Mesothelial cell of epicardium (in vitro differentiated cells): ENCODE measurements at places on chromosomes 16 and 17. TPM values are rescaled to one million over a fixed set of nuclear protein-coding genes. Genes with fewer than 3 reads are reported as not detected.
A peak's percentile ranks its signal among the peaks of the same experiment; 100 is the strongest.

The ZG16B gene
- total RNA-seq = 0.51 to 1.5 TPM (median 0.70 TPM) in 3 replicates

DNA sequence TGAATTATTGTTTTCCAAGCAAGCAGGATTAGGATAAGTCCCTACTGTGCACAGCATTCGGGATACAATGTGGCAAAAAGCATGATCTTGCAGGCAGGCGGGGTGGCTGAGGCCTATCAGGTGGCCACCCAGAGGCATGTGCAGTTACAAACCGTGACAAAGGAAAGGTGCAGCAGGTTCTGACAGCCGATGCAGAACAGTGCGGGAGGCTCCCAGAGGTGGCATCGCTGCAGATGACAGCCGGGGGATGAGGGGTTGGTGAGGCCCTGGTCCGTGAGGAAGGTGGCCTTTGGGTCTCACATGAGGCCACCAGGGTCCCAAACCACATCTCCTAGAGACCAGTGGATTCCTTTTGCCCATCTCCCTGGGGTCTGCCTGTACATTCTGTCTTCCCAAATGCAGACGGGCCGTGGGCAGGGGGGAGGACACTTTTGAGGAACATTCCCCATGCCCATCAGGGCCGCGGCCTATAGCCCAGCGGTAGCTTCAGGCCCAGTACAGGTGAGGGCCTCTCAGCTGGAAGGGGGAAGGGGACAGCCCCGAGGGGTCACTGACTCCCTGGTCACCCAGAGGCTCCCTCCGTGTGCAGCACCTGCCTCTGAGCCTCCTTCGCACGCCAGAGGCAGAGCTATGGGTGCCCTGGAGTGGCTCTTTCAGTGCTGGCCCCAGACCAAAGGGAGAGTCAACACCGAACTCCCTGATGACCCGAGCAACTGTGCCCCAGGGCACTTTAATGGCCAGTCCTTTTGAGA is 85.1 kb downstream of the SOCS1 start:
- H3K27me3 ChIP-seq = peaks cover 2% of the 10 kb centered on the region
- peaks cover 26% of the 10 kb centered on the region for H3K36me3 ChIP-seq

GRCh38 chr17:45410144-45411091 is 22.3 kb downstream of the ARHGAP27 start:
- no peaks in the 10 kb centered on the region for H3K27me3 ChIP-seq
- H3K4me3 ChIP-seq = no peak overlapping the region
- no peak for DNase-seq
- H3K27ac ChIP-seq = no peak overlapping the region
- H3K4me1 ChIP-seq = peaks cover 19% of the 10 kb centered on the region

DNA sequence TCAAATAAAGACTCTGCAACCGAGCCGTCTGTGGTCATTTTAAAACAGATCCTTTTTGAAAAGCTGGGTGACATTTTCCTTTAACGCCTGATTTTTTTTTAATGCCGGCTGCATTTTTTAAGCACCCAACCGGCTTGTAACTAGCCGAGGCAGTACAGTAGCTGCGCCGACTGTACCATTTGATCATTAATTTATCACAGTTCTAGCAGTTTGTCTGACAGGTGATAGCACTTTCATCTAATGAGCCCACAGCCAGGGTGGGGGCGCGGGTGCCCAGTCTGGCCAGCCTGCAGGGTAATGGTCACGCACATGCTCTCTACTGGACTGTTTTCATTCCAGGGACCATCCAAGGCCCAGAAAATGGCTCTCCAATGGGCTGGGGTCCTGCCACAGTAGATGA is 68.8 kb downstream of the IRX5 start:
- H3K36me3 ChIP-seq = no peaks in the 10 kb centered on the region
- H3K4me1 ChIP-seq = peaks cover 2% of the 10 kb centered on the region
- H3K4me3 ChIP-seq = no peak overlapping the region
- H3K27ac ChIP-seq = no peak overlapping the region
- peaks cover 69% of the 10 kb centered on the region for H3K27me3 ChIP-seq

- H3K4me1 ChIP-seq = no peaks in the 10 kb centered on the region
- no peak for DNase-seq
- peaks cover 2% of the 10 kb centered on the region for H3K36me3 ChIP-seq
- no peak overlapping the region for H3K27ac ChIP-seq
- peaks cover 17% of the 10 kb centered on the region for H3K27me3 ChIP-seq
Observed at GRCh38 chr17:7072406-7072805, 7.6 kb downstream of the CLEC10A start.

The CACNG5 gene
- total RNA-seq = not detected in 3 replicates

The NPIPA5 gene
- total RNA-seq = 10.3 to 12.4 TPM (median 11.0 TPM) in 3 replicates

DNA sequence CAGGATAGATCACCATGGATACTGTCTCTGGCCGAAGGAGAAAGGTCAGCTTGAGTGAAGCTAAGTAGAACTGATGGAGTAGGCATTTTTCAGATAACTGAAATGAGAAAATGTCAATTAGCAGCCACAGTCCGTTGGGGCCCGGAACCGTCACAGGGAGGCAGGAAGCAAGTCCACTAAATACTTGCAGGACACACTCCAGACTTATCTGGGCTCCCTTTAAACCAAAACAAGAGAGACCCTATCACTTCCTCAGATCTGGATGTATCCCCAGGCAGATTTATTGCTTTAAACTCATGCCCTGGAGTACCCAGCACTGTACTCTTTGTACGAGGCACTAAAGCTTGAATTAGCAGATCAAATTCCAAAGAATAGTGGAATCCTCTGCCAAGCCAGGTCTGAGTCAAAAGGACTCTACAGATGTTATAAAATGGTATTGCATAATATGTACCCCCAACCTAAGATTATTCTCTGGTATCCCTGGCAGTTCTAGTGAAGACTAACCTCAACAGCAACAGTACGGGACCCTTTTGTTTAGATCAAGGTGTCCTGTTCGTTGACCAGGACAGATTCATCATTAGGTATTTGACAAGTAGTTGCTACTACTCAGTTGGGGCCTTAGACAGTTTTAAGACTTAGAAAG is 8.1 kb downstream of the ZP2 start:
- no peaks in the 10 kb centered on the region for H3K36me3 ChIP-seq
- H3K27me3 ChIP-seq = no peaks in the 10 kb centered on the region
- DNase-seq = no peak

DNA sequence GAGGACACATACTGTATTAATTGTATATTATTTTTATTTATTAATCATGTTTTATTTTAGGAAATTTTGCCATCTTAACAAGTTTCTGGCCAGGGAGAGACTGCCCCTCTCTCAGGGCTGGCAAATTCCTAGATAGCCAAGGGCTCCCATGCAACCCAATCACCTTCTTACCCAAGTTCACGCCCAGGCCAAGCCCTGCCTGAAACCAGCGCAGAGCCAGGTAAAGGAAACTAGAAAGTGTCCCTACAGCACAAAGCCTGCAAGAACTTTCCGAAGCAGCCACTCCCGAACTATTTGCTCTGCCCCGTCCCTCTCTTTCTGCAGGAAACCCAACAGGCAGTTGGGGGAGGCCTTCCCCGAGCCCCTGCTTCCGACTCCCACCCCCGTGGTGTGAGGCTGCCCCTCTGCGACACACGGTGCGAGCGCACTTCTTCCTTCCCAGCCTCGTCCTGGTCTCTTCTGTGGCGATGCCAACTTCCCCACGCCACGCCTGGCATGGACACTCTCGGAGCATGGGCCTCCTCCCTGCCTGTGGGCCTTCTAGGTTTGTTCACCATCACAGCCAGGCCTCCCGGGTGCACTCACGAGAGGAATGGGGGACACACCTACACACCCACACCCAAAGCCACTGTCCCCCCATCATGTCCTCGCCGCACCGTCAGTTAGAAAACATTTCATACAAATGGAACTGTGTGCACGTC is 100.4 kb downstream of the ZNF778 start:
- DNase-seq = no peak
- no peaks in the 10 kb centered on the region for H3K36me3 ChIP-seq
- H3K4me1 ChIP-seq = peaks cover 44% of the 10 kb centered on the region
- H3K27me3 ChIP-seq = no peaks in the 10 kb centered on the region
- H3K27ac ChIP-seq = no peak overlapping the region

The PAFAH1B1 gene
- total RNA-seq = 141 to 151 TPM (median 144 TPM) in 3 replicates

The ZFPM1 gene
- 51.1 to 56.2 TPM (median 52.6 TPM) in 3 replicates for total RNA-seq

GRCh38 chr16:68740628-68741346 is 3.7 kb downstream of the CDH1 start:
- no peaks in the 10 kb centered on the region for H3K36me3 ChIP-seq
- H3K27me3 ChIP-seq = peaks cover 20% of the 10 kb centered on the region
- peak overlapping the region; percentile 99 for H3K27ac ChIP-seq
- peaks cover 62% of the 10 kb centered on the region for H3K4me1 ChIP-seq
- peak overlapping the region; percentile 22 for H3K4me3 ChIP-seq

GRCh38 chr17:69672924-69673323 is 258.4 kb downstream of the MAP2K6 start:
- no peak for DNase-seq
- no peak overlapping the region for H3K4me3 ChIP-seq
- H3K36me3 ChIP-seq = no peaks in the 10 kb centered on the region
- no peak overlapping the region for H3K27ac ChIP-seq

- peaks cover 24% of the 10 kb centered on the region for H3K4me1 ChIP-seq
- no peak for DNase-seq
- no peak overlapping the region for H3K27ac ChIP-seq
- H3K4me3 ChIP-seq = no peak overlapping the region
- H3K36me3 ChIP-seq = no peaks in the 10 kb centered on the region
Observed at GRCh38 chr16:1300664-1301476, 8.6 kb upstream of the UBE2I start.

DNA sequence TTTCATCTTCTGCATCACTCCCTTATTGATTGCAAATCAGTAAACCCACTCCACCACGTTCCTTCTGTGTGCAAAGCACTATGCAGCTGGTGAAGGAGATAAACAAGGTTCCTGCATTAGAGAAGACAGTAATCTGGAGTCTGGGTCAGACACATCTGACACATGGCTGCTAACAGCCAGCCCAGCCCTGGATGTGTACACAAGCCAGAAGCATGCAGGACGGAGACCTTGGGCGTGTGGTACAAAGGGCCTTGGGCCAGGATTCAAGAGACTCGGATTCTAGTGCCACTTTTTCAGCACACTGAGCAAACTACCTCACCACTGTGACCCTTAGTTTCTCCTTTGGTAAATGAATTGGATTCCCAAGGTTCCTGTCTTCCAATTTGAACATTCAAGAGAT is 86.6 kb upstream of the DNAH9 start:
- DNase-seq = no peak
- H3K4me3 ChIP-seq = no peak overlapping the region
- peaks cover 16% of the 10 kb centered on the region for H3K27me3 ChIP-seq
- H3K36me3 ChIP-seq = no peaks in the 10 kb centered on the region
- no peaks in the 10 kb centered on the region for H3K4me1 ChIP-seq

DNA sequence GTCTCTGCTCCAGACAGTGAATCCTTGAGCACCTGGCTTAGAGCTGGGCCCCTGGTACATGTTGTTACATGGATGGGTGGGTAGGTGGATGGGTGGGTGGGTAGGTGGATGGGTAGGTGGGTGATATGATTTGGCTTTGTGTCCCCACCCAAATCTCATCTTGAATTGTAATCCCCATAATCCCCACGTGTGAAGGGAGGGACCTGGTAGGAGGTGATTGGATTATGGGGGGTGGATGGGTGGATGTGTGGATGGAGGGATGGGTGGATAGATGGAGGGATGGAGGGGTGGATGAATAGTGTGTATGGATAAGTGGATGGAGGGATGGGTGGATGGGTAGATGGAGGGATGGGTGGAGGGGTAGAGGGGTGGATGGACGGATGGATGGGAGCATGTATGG is 26.6 kb upstream of the NPTX1 start:
- peaks cover 58% of the 10 kb centered on the region for H3K27me3 ChIP-seq
- no peaks in the 10 kb centered on the region for H3K36me3 ChIP-seq
- peaks cover 8% of the 10 kb centered on the region for H3K4me1 ChIP-seq
- H3K4me3 ChIP-seq = no peak overlapping the region
- DNase-seq = no peak

GRCh38 chr16:12757546-12757945 is 46.1 kb downstream of the CPPED1 start:
- no peaks in the 10 kb centered on the region for H3K27me3 ChIP-seq
- no peak overlapping the region for H3K4me3 ChIP-seq
- H3K27ac ChIP-seq = no peak overlapping the region
- peaks cover 18% of the 10 kb centered on the region for H3K4me1 ChIP-seq
- no peaks in the 10 kb centered on the region for H3K36me3 ChIP-seq

The HOXB6 gene
- total RNA-seq = 56.4 to 63.1 TPM (median 59.7 TPM) in 3 replicates

DNA sequence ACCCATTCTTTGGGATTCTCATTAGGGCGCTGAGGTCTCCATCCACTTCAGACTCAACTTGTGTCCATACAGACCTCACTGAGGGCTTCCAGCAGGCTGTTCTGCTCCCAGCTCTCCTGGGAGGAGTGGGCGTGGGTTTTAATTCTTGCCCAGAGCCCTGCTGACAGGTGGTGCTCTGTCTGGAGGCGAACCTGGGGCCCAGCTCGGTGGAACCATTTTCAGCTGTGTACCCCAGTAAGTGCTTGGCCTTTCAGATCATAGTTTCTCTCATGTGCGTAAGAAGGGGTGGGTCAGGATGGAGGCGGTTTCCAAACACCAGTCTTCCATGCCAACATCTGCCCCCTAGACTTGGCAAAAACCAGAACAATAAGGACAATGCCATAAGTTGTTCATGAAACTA is 21.4 kb upstream of the NKD1 start:
- H3K36me3 ChIP-seq = peaks cover 5% of the 10 kb centered on the region
- no peak overlapping the region for H3K27ac ChIP-seq
- H3K27me3 ChIP-seq = no peaks in the 10 kb centered on the region
- no peak overlapping the region for H3K4me3 ChIP-seq
- H3K4me1 ChIP-seq = peaks cover 18% of the 10 kb centered on the region

DNA sequence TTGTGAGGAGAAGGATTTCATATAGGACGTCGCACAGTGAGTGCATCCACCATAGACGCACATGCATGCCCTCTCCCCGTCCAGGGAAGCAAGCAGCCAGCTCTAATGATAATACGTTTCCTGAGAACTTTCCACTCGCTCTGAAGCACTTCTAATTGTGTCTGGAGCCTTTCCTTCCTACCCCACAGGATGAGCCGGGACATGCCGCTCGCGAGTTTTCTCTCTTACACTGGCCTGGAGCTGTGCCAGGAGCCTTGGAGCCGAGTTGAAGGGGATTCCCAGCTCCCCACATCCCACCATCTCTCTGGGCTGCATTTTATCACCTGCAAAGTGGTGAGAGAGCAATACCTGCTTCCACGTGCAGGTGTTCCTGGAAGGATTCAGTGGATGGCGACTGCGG is 368.1 kb downstream of the C16orf95 start:
- H3K4me1 ChIP-seq = peaks cover 37% of the 10 kb centered on the region
- H3K27ac ChIP-seq = no peak overlapping the region
- H3K4me3 ChIP-seq = no peak overlapping the region
- H3K36me3 ChIP-seq = no peaks in the 10 kb centered on the region
- no peak for DNase-seq

GRCh38 chr16:25155553-25156460 is 44.3 kb downstream of the LCMT1 start:
- no peak overlapping the region for H3K4me3 ChIP-seq
- H3K27me3 ChIP-seq = no peaks in the 10 kb centered on the region
- H3K4me1 ChIP-seq = no peaks in the 10 kb centered on the region
- DNase-seq = no peak
- H3K27ac ChIP-seq = no peak overlapping the region

GRCh38 chr16:88350922-88351321 is 31.8 kb upstream of the ZNF469 start:
- H3K36me3 ChIP-seq = no peaks in the 10 kb centered on the region
- no peak overlapping the region for H3K4me3 ChIP-seq
- H3K27me3 ChIP-seq = no peaks in the 10 kb centered on the region

The SLC38A8 gene
- not detected in 3 replicates for total RNA-seq

GRCh38 chr16:22694887-22695382 is 119.0 kb upstream of the HS3ST2 start:
- H3K4me3 ChIP-seq = no peak overlapping the region
- H3K27ac ChIP-seq = no peak overlapping the region
- H3K4me1 ChIP-seq = no peaks in the 10 kb centered on the region
- no peak for DNase-seq
- no peaks in the 10 kb centered on the region for H3K36me3 ChIP-seq
- H3K27me3 ChIP-seq = no peaks in the 10 kb centered on the region
